ENCODE measurements at places on chromosomes 1 and 21. TPM values are rescaled to one million over a fixed set of nuclear protein-coding genes. Genes with fewer than 3 reads are reported as not detected.

Gene TTLL10
- total RNA-seq = not detected

Gene HOOK1
- not detected for total RNA-seq

Gene HSD3B2
- total RNA-seq = not detected

Gene DIRAS3
- total RNA-seq = 3.8 TPM

Gene WNT2B
- 1.2 TPM for total RNA-seq

Gene DNAJB4
- total RNA-seq = 26.8 TPM

Gene CTNNBIP1
- total RNA-seq = 30.4 TPM

Gene KRTAP19-3
- not detected for total RNA-seq

Gene RGS18
- not detected for total RNA-seq

Gene NEGR1
- 2.7 TPM for total RNA-seq

Gene GPR157
- 2.2 TPM for total RNA-seq

Gene TRAF3IP3
- total RNA-seq = not detected

Gene NR0B2
- total RNA-seq = not detected

Gene CD1D
- total RNA-seq = 0.23 TPM

Gene AADACL3
- total RNA-seq = not detected

Gene NCF2
- total RNA-seq = not detected

Gene FAAH
- 0.70 TPM for total RNA-seq

Gene DSCAM
- total RNA-seq = not detected

Gene KIF14
- total RNA-seq = 2.0 TPM

Data from smooth muscle cell of the coronary artery (primary cell).